ENCODE measurements at places on chromosomes 3 and 15. TPM values are rescaled to one million over a fixed set of nuclear protein-coding genes. Genes with fewer than 3 reads are reported as not detected.

DNA sequence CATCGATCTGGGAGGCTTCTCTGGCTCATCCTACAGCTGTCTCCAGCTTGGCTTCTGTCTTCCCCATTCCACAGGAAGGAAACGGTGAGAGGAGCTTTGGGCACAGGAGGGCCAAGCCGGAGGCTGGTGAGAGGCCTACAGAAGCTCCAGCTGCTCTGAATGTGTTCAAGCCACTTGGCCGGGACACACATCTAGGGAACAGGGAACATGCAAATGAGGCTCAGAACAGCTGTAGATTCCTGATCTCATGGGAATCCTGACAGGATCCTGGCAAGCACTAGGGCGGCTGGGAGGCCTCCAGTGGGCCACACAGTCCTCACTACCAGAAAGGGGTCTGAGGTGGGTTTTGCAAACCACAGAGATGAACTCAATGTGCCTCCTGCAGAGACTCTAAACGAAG lies 13.7 kb downstream of the SEMA5B start:
- no peak overlapping the region for H3K27ac ChIP-seq
- no peak overlapping the region for H3K4me3 ChIP-seq
- no peak for DNase-seq
- no peaks in the 10 kb centered on the region for H3K4me1 ChIP-seq

DNA sequence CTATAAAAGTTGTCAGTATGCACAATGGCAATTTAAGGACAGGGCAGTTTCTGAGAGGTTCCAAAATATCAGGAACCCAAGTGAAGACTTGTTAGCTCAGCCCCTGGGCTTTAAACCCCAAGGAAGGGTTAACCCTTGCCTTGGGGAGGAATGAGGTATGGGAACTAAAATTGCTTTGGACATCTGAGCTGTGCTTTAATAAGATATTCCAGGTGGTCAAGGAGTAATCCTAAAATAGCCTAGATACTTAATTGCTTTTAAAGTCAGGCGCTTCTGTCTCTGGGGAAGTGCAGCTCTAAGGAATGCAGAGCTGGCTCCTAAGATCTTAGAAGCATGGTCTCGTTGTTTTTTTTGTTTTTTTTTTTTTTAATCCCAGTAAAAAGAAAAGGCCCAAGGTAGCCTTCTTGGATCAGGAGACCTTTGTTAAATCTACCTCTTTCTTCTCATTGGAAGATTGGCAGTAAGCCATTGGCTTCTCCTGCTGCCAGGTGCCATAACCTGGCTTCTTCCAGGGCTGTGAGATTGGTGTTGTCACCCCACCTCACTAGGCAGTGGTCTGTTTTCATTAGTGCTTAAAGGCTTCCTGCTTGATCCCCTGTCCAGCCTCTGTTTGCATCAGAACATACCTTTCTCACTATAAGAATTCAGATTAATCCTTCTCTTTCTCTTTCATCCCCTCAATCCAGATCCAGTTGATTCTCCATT lies 24.5 kb downstream of the ARID3B start:
- no peaks in the 10 kb centered on the region for H3K27me3 ChIP-seq
- H3K4me1 ChIP-seq = no peaks in the 10 kb centered on the region
- no peaks in the 10 kb centered on the region for H3K36me3 ChIP-seq
- H3K27ac ChIP-seq = no peak overlapping the region
- no peak for DNase-seq
- no peak overlapping the region for H3K4me3 ChIP-seq

DNA sequence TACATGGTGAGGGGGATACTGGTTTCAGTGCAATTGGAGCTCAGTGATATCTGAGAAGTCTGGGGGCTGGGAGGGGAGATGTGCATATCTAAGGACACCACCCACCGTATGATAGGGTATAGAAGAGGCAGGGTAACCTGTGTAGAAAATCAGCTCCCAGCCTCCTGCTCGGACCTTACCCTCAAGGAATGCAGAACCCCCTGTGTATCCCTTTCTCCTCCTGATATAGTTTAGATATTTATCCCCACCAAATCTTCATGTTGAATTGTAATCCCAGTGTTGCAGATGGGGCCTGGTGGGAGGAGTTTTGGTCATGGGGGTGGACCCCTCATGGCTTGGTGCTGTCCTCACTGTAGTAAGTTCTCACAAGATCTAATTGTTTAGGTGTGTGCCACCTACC lies 48.2 kb upstream of the GATA2 start:
- no peak for DNase-seq
- H3K27ac ChIP-seq = no peak overlapping the region
- no peaks in the 10 kb centered on the region for H3K36me3 ChIP-seq

- H3K27ac ChIP-seq = no peak overlapping the region
- no peaks in the 10 kb centered on the region for H3K36me3 ChIP-seq
- H3K27me3 ChIP-seq = no peaks in the 10 kb centered on the region
- no peak overlapping the region for H3K4me3 ChIP-seq
These were observed 80.2 kb downstream of the TNIK start for GRCh38 chr3:171379961-171380483.

Gene RTP3
- total RNA-seq = not detected

DNA sequence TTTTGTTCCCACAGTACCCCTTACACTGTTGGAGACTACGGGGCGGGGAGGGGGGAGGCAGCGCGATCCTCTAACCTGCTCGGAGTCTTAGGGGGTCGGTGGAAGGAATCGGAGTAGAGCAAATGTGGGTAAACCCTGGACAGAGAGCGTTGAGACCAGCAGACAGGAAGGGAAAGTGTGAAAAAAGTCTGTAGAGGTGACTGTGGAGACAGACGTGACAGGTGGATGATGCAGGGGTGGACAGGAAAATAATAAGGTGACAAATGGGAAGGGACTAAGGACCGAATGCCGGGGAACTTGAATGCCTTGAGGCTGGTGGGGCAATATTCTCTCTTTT lies 424 bp downstream of the EAF2 start:
- peaks cover 27% of the 10 kb centered on the region for H3K36me3 ChIP-seq
- peak overlapping the region; percentile 55 for H3K27ac ChIP-seq
- H3K4me3 ChIP-seq = peak overlapping the region; percentile 61
- DNase-seq = peak; percentile 5
- no peaks in the 10 kb centered on the region for H3K27me3 ChIP-seq

Gene C3orf80
- total RNA-seq = 0.75 TPM

DNA sequence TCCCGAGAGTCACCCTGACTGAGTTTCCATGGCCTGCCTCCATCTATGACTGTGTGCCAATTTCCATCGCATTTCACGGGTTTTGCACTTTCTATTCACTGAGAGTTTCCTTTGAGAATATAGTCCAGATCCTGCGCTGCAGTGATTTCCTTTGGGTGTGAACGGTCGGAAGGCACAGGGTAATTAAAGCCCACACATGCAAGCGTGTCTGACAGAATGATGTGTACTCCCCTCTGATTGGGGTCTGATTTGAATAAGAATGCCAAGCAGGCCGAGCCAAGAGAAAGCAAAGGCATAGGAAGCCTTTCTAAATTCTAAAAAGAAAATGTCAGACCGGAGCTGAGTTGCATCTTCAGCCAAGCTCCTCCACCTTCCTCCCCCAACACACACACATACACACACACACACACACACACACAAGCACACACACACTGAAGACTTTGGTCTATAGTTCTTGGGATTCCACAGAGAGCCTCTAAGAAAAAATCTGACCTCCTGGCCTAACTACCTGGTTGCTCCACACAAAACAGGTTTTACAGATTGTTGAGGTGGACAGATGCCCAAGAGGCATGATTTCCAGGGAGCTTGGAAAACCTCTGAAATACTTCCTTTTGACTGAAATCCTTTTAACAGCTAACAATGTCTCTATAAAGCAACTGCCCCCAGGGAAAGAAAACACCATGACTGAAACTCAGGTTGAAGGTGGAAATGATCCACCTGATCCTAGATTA lies 59.7 kb upstream of the LRRN1 start:
- H3K4me1 ChIP-seq = no peaks in the 10 kb centered on the region
- H3K27ac ChIP-seq = no peak overlapping the region
- no peak for DNase-seq
- no peaks in the 10 kb centered on the region for H3K36me3 ChIP-seq
- no peak overlapping the region for H3K4me3 ChIP-seq
- H3K27me3 ChIP-seq = no peaks in the 10 kb centered on the region

DNA sequence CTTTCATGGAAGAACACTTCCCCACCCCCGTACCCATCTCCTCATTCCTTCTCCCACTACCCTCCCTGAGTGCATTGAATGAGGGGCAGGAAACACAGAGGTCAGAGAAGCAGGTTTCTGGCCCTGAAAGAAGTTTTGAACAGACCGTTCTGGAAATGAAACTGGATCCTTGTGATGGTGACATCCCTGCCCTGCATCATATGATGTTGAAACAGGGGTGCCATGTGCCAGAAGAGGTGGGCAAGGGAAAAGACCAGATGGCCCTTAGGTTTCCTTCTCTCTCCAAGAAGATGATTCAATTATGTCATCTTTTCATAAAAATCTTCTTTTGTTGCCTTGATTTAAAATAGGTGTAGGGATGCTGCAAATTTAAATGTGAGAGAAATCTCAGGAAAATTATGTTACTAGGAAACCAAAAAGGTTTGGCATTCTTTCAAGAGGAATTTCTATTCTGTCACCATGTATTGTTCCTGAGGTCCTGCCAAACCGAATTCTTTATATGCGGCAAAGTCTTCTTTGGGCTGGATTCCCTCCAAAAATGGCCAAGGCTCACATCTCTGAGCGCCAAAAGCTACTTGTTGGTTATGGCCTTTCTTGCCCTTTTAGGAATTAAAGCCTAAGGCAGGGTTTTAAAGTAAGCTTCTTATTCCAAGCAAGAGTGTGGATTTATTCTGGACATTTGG lies 19.9 kb upstream of the TNFAIP8L3 start:
- no peak overlapping the region for H3K4me3 ChIP-seq
- no peak overlapping the region for H3K27ac ChIP-seq
- DNase-seq = no peak
- no peaks in the 10 kb centered on the region for H3K4me1 ChIP-seq
- peaks cover 2% of the 10 kb centered on the region for H3K27me3 ChIP-seq

GRCh38 chr15:89399238-89400115 lies 64.9 kb upstream of the POLG start:
- peak overlapping the region; percentile 42 for H3K4me3 ChIP-seq
- H3K4me1 ChIP-seq = peaks cover 16% of the 10 kb centered on the region
- no peaks in the 10 kb centered on the region for H3K36me3 ChIP-seq

Gene SKOR1
- total RNA-seq = 0.31 TPM

Gene MAGEL2
- not detected for total RNA-seq

- H3K4me1 ChIP-seq = no peaks in the 10 kb centered on the region
- no peak overlapping the region for H3K27ac ChIP-seq
- H3K36me3 ChIP-seq = no peaks in the 10 kb centered on the region
- no peak for DNase-seq
These were observed 298.7 kb downstream of the CLSTN2 start for GRCh38 chr3:140233702-140234101.

DNA sequence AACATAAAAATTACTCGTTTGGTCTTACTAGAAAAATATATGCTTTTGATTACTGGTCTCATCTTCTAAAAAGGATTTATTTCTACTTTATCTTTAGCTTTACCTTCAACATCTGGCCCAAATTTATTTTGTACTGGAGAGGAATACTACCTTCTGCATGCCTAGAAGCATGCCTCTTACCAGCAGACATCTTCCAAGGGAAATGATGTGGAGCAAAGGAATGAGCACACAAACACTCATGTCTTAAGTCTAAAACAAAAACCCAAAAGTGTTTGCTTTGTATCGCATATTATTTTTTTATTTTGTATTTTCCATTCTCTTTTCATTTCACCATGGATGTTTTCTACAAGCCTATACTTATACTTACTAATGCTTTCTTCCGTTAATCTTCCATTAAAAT lies 304.6 kb upstream of the KCNMB2 start:
- no peaks in the 10 kb centered on the region for H3K27me3 ChIP-seq
- no peak for DNase-seq
- H3K36me3 ChIP-seq = no peaks in the 10 kb centered on the region

DNA sequence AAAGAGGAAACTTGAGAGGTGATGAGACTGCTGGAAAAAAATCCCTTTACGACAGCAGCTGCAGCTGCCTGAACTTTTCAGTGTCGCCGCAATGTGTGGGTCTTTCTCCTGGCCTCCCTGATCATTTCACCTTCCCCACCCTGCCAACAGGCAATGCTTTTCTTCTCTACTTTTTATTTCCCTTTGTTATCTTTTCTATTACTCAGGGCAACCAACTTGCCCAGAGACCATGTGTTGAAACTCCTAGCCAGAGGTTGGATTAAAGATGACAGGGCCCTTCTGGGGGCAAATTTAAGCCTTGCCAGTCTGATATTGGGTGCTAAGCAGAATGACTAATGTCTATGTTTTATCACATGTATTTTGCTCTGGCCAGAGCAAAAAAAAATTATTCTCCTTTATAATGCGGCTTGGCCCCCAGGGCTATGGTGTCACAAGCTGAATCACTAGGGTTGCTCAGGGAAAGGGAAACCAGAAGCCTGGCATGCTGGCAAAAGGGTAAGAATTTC lies 51.5 kb upstream of the CFAP20DC start:
- no peak for DNase-seq
- no peak overlapping the region for H3K4me3 ChIP-seq
- no peaks in the 10 kb centered on the region for H3K36me3 ChIP-seq
- H3K27ac ChIP-seq = no peak overlapping the region

GRCh38 chr15:48632651-48633050 lies 12.9 kb downstream of the FBN1 start:
- H3K4me3 ChIP-seq = no peak overlapping the region
- no peaks in the 10 kb centered on the region for H3K36me3 ChIP-seq
- no peak overlapping the region for H3K27ac ChIP-seq
- no peaks in the 10 kb centered on the region for H3K27me3 ChIP-seq
